Activated CD8-positive, alpha-beta T cell treated with anti-CD3 and anti-CD28 coated beads for 36 hours (primary cell): ENCODE measurements at places on chromosomes 3 and 15. TPM values are rescaled to one million over a fixed set of nuclear protein-coding genes. Genes with fewer than 3 reads are reported as not detected.

GRCh38 chr3:12638105-12638504 lies 25.8 kb downstream of the RAF1 start:
- peaks cover 30% of the 10 kb centered on the region for H3K4me1 ChIP-seq
- no peak for DNase-seq
- H3K4me3 ChIP-seq = no peak overlapping the region
- H3K36me3 ChIP-seq = peaks cover 32% of the 10 kb centered on the region
- H3K27ac ChIP-seq = no peak overlapping the region

Gene CATSPER2
- 6.6 TPM for total RNA-seq

Gene BUB1B
- total RNA-seq = 79.6 TPM

Gene ZDHHC3
- total RNA-seq = 28.6 TPM

Gene CSPG4
- total RNA-seq = not detected

GRCh38 chr3:45362758-45363157 lies 25.6 kb upstream of the LARS2 start:
- peaks cover 14% of the 10 kb centered on the region for H3K27me3 ChIP-seq
- no peaks in the 10 kb centered on the region for H3K4me1 ChIP-seq
- no peaks in the 10 kb centered on the region for H3K36me3 ChIP-seq
- no peak overlapping the region for H3K27ac ChIP-seq

DNA sequence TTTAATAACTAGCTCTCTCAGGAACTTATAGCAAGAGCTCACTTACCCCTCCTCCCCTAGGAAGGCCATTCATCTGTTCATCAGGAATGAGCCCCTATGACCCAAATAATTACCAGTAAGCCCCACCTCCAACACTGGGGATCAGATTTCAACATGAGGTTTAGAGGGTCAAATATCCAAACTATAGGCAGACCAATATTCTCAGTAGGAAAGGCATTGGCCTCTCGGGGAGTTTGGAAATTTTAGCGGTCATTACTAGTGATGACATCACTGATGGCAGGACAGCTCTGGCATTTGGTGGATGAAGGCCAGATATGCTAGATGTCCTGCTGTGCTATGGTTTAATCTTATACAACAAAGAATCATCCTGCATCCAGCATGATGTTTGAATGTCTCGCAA lies 15.2 kb upstream of the CD47 start:
- H3K36me3 ChIP-seq = no peaks in the 10 kb centered on the region
- H3K27ac ChIP-seq = no peak overlapping the region
- H3K27me3 ChIP-seq = no peaks in the 10 kb centered on the region
- no peak overlapping the region for H3K4me3 ChIP-seq
- H3K4me1 ChIP-seq = peaks cover 28% of the 10 kb centered on the region
- no peak for DNase-seq

Gene GHSR
- not detected for total RNA-seq

DNA sequence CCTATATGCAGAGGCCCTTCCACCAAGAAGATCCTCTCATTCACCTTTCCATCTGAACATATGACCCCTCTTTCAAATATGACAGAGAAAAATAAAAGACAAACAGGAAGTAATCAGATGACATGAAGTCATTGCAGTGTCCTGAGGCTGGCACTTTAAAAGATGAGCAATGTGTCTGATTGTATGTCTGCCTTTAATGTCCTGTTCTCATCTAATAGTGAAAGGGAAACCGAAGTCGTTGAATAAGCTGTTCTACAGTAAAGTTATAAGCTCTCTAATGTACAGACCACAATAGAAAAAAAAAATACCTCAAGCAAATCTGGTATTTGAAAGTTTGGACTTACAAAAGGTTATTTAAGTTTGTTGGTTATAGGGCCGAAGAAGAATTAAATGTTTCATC lies 243.0 kb downstream of the CLSTN2 start:
- H3K27me3 ChIP-seq = peaks cover 6% of the 10 kb centered on the region
- no peak overlapping the region for H3K27ac ChIP-seq
- H3K36me3 ChIP-seq = no peaks in the 10 kb centered on the region
- H3K4me1 ChIP-seq = no peaks in the 10 kb centered on the region
- no peak for DNase-seq
- no peak overlapping the region for H3K4me3 ChIP-seq

GRCh38 chr15:64894395-64895056 lies 17.2 kb upstream of the ANKDD1A start:
- H3K4me3 ChIP-seq = peak overlapping the region; percentile 91
- peak; percentile 89 for DNase-seq
- no peaks in the 10 kb centered on the region for H3K27me3 ChIP-seq
- H3K36me3 ChIP-seq = peaks cover 3% of the 10 kb centered on the region
- H3K27ac ChIP-seq = peak overlapping the region; percentile 99

- peaks cover 98% of the 10 kb centered on the region for H3K36me3 ChIP-seq
- H3K27ac ChIP-seq = peak overlapping the region; percentile 100
- no peak for DNase-seq
- H3K4me3 ChIP-seq = peak overlapping the region; percentile 94
Observed at GRCh38 chr3:50609071-50609762, 2.4 kb downstream of the CISH start.

DNA sequence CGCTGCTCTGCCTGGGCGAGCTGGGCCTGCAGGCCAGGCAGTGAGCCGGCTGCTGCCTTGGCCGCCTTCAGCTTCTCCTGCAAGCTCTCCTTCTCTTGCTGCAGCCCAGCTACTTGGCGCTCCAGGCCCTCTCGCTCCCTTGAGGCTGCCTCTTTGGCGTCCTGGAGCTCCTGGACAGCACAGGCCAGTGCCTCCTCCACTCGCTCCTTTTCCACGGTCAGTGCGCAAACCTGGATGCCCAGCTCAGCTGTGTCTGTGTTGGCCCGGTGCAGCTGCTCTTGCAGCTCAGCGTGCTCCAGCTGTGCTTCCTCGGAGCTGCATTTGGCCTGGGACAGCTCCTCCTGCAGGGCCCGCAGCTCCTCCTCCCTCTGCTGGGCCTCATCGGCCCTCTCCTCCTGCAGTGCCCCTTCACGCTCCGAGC lies 23.1 kb downstream of the CXCR6 start:
- H3K36me3 ChIP-seq = peaks cover 86% of the 10 kb centered on the region
- no peak overlapping the region for H3K4me3 ChIP-seq
- no peak for DNase-seq
- peaks cover 69% of the 10 kb centered on the region for H3K4me1 ChIP-seq
- no peak overlapping the region for H3K27ac ChIP-seq

Gene PAQR5
- total RNA-seq = not detected

DNA sequence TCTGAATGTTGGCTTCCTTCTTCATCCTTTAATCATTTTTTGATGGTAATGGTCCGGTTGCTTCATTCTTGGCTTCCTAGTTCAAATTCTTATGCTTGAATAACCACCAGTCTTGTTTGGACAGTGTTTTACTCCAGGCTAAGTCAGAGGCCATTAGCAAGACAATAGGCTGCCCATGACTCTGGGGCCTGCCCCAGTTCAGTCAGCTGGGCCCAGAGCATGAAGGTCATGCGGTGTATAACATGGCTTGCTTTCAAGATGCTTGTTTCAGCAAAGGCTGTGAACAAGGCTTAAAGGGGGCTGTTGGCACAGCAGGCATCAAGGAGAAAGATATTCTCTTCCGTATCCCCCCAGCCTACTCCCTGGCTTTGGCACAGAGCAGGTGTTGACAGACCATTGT lies 13.7 kb downstream of the TM4SF18 start:
- no peaks in the 10 kb centered on the region for H3K36me3 ChIP-seq
- DNase-seq = no peak
- H3K4me1 ChIP-seq = no peaks in the 10 kb centered on the region

Gene KIF15
- total RNA-seq = 41.9 TPM

- no peak overlapping the region for H3K27ac ChIP-seq
- no peak for DNase-seq
- H3K4me3 ChIP-seq = no peak overlapping the region
- H3K27me3 ChIP-seq = peaks cover 9% of the 10 kb centered on the region
- H3K36me3 ChIP-seq = no peaks in the 10 kb centered on the region
Observed at GRCh38 chr15:37824717-37825382, 109.6 kb upstream of the TMCO5A start.

DNA sequence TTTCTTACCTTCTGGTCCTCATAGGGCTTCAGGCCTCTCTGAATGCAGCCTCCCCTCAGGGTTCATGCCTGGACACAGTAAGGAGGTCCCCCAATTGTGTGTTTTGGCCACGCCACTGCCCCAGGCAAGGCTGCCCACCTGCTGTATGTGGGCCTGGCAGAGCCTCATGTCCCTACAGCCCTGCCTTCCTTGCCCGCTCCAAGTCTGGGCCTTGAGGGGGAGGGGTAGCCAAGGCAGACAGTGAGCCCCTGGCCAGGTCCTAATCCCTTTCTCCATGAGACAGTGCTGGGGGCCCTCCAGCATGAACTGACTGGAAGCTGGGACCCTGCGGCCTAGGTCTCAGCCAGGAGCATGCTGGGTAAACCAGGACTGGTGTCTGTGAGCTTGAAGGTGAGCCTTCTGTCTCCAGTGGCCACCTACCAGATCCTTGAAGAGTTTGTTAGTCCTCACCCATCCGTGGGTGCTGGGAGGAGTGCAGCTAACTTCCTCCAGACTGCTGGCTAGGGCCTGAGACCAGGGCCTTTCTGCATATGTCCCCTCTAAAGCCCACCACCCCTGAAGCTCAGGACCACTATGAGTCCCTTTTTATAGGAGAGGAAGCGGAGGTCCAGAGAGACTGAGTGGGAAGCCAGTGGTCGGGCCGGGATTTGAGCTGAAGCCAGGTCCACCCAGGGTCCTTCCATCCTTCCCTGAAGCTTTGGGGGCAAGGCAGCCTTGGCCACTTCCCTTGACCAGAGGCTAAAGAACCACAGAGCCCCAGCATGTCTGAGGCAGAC lies 8.7 kb downstream of the ZBTB47 start:
- no peak for DNase-seq
- no peaks in the 10 kb centered on the region for H3K36me3 ChIP-seq
- no peak overlapping the region for H3K27ac ChIP-seq
- H3K4me3 ChIP-seq = no peak overlapping the region
- H3K4me1 ChIP-seq = no peaks in the 10 kb centered on the region
- no peaks in the 10 kb centered on the region for H3K27me3 ChIP-seq

- H3K27me3 ChIP-seq = peaks cover 85% of the 10 kb centered on the region
- H3K36me3 ChIP-seq = peaks cover 6% of the 10 kb centered on the region
- no peak overlapping the region for H3K4me3 ChIP-seq
- H3K27ac ChIP-seq = no peak overlapping the region
Observed at GRCh38 chr15:37108381-37109167, 8.2 kb upstream of the MEIS2 start.

DNA sequence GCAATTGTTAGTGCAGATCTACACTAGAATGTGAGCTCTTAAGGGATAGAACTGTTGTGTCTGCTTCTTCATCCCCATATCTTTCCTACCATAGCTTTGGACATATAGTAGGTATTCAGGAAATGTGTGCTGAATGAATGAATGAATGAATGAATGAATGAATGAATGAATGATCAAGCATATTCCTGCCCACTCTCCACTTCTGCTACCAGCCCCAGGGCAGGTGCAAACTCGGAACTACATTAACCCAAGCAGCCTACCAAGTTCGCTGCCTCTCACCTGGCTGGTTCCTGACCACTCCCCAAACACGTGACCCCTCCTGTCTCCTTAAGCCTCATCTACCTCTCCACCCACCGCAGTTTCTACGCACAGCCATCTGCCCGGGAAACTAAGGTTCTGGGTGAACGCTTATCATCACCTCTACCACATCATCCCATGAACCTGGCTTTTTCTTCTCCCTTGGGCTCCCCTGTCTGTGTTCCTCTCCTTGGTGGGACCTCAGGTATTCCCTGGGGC lies 26.8 kb downstream of the PAQR5 start:
- peaks cover 17% of the 10 kb centered on the region for H3K27me3 ChIP-seq
- H3K27ac ChIP-seq = no peak overlapping the region
- H3K4me1 ChIP-seq = peaks cover 10% of the 10 kb centered on the region
- H3K4me3 ChIP-seq = no peak overlapping the region
- H3K36me3 ChIP-seq = no peaks in the 10 kb centered on the region

GRCh38 chr3:59774000-59774399 lies 724.2 kb upstream of the CFAP20DC start:
- no peak overlapping the region for H3K4me3 ChIP-seq
- no peak for DNase-seq
- H3K36me3 ChIP-seq = no peaks in the 10 kb centered on the region
- H3K27me3 ChIP-seq = peaks cover 25% of the 10 kb centered on the region
- peaks cover 47% of the 10 kb centered on the region for H3K4me1 ChIP-seq

DNA sequence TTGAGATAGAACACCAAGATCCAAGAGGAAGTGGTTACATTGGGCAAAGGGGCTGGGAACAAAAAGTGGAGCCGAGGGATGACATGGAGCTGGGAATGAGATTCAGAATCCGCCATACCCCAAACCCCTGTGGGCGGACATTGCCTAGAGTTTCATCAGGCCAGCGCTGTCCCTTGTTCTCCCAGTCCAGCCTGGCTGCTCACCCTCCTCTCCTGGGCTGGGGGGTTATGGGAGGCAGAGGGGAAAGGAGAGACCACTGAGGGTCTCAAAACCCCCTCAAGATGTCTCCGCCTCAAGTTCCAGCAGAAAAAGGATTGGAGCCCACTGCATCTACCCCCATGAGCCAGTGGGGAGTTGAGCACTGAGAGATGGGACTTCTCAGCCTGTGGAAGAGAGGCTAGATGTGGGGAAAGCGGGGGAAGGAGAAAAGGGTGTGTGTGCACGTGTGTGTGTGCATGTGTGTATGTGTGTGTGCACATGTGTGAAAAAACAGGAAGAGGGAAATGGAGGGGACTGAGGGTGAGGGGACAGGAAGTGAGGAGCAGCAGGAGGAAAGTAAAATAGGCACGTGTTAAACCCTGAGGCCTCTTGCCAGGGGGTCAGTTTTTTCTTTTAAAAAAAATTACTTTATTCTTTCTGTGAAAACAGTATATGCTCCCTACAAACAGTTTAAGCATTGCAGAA lies 14.3 kb downstream of the GRM2 start:
- DNase-seq = no peak
- H3K4me1 ChIP-seq = peaks cover 35% of the 10 kb centered on the region
- H3K4me3 ChIP-seq = no peak overlapping the region
- H3K27ac ChIP-seq = peak overlapping the region; percentile 62

GRCh38 chr3:125374501-125374995 lies 577 bp downstream of the ZNF148 start:
- DNase-seq = peak; percentile 52
- H3K4me3 ChIP-seq = peak overlapping the region; percentile 90
- peaks cover 33% of the 10 kb centered on the region for H3K4me1 ChIP-seq
- H3K27me3 ChIP-seq = no peaks in the 10 kb centered on the region
- H3K27ac ChIP-seq = peak overlapping the region; percentile 81

DNA sequence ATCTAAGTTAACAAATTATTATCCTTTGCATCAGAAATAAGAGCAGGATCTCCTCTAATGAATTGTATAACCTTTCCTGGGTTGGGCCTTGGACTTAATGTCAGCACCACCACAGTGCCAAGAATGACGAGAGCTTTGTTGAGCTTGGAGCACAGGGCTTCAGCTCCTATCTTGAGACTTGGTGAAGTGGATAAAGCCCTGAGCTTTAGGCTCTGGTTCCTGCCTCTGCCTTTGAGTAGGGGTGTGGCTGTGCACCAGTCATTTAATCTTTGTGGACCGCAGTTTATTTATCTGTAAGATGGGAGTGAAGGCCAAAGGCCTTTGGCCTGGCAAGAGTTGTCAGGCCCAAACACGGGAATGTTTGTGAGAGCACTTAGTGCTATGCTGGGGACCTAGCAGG lies 162.2 kb downstream of the VGLL4 start:
- no peak overlapping the region for H3K4me3 ChIP-seq
- peaks cover 3% of the 10 kb centered on the region for H3K4me1 ChIP-seq
- no peaks in the 10 kb centered on the region for H3K27me3 ChIP-seq
- H3K27ac ChIP-seq = no peak overlapping the region
- peaks cover 10% of the 10 kb centered on the region for H3K36me3 ChIP-seq

- no peaks in the 10 kb centered on the region for H3K36me3 ChIP-seq
- no peak overlapping the region for H3K27ac ChIP-seq
- peak; percentile 46 for DNase-seq
- peaks cover 44% of the 10 kb centered on the region for H3K4me1 ChIP-seq
- no peak overlapping the region for H3K4me3 ChIP-seq
Observed at GRCh38 chr3:48514431-48515227, 10.7 kb upstream of the SHISA5 start.

GRCh38 chr3:32302601-32303398 lies 64.3 kb downstream of the CMTM8 start:
- H3K27me3 ChIP-seq = no peaks in the 10 kb centered on the region
- H3K4me1 ChIP-seq = peaks cover 29% of the 10 kb centered on the region
- H3K4me3 ChIP-seq = peak overlapping the region; percentile 43
- H3K27ac ChIP-seq = peak overlapping the region; percentile 77
- H3K36me3 ChIP-seq = no peaks in the 10 kb centered on the region
